ENCODE measurements at places on chromosomes 1 and 21. TPM values are rescaled to one million over a fixed set of nuclear protein-coding genes. Genes with fewer than 3 reads are reported as not detected.

OR2AK2 gene
- total RNA-seq, result not detected

ADGRB2 gene
- total RNA-seq, result 18.9 TPM

KHDRBS1 gene
- 133 TPM for total RNA-seq

LMOD1 gene
- 12.6 TPM for total RNA-seq

FAM78B gene
- total RNA-seq, result 2.5 TPM

WNT3A gene
- 0.06 TPM for total RNA-seq

PEAR1 gene
- total RNA-seq, result 33.2 TPM

ANXA9 gene
- total RNA-seq, result 8.5 TPM

SPRR2F gene
- total RNA-seq, result not detected

ICOSLG gene
- 4.5 TPM for total RNA-seq

PGD gene
- total RNA-seq, result 83.0 TPM

Measured in metanephros (tissue), 2 donors.